Stimulated activated CD8-positive, alpha-beta memory T cell treated with anti-CD3 and anti-CD28 coated beads, Interleukin-4, amount 100 ng/mL, for 1 hour (primary cell): ENCODE measurements at places on chromosomes 4 and X.

GRCh38 chrX:85992811-85993229 is 54.5 kb downstream of the CHM start:
- no peak for DNase-seq

GRCh38 chr4:169208090-169208455 is 62.7 kb downstream of the SH3RF1 start:
- DNase-seq, result no peak

GRCh38 chr4:48033825-48034413 is 17.3 kb downstream of the NIPAL1 start:
- peak; percentile 42 for DNase-seq

DNA sequence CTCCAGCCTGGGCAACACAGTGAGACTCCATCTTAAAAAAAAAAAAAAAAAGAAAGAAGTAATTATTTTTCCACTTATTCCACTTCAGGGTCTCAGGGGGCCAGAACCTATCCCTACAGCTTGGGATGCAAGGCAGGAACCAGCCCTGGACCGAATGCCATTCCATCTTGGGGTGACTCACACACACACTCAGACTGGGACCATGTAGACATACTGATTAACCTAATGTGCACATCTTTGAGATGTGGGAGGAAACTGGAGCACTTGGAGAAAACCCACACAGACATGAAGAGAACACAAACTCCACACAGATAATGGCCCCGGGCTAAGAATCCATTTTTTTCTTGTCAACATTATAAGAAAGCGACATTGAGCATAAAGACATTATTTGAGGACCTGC is 132.5 kb downstream of the PTTG2 start:
- DNase-seq, result no peak

DNA sequence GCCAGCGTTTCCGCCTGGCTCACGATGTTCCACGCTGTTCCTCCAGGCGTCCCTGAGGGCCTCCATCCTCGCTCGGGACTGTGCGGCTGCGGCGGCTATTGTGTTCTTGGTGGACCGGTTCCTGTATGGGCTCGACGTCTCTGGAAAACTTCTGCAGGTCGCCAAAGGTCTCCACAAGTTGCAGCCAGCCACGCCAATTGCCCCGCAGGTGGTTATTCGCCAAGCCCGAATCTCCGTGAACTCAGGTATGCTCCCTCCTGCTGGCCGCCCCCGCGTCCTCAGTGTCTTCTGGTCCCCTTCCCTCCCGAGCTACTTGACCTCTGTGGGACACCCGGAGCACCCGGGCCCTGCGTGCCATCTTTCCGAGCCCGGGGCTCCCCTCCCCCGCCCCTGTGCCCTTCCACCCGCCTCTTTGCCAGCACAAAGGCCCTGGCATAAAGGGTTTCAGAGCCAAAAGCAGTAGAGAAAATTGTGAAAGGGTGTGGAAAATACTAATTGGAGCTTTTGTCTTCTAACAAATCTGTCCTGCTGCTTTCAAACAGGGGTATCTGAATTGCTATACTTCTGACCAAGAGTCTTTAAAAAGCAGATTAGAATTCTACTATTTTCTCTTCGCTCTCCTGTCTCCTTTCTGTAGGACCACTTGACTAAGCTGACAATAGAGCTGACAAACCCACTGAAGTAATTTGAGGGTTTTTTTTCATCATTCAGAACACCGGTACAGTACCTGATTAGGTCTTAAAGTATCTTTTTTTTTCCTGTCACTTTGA is 104.0 kb downstream of the NEUROG2 start:
- no peak for DNase-seq

GRCh38 chr4:156962528-156962974 is 9.0 kb downstream of the PDGFC start:
- no peak for DNase-seq

DNA sequence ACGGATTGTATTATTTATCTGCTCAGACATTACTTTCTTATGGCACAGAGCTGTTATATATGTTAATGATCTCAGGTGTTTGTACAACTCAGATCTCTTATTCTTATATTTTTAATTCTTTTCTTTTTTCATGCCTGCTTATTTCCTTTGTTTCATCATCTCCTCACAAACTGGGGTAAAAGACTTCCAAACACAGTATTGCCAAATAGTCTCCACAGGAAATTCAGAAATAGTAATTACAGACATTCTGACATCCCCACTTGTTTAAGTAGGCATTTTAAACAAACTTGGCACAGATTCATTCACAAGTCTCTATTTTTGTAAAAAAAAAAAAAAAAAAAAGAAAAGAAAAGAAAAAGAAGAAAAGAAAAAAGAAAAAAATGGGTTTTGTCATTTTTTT is 129.7 kb upstream of the USP38 start:
- no peak for DNase-seq

GRCh38 chr4:128596115-128596514 is 213.4 kb upstream of the JADE1 start:
- DNase-seq, result no peak

DNA sequence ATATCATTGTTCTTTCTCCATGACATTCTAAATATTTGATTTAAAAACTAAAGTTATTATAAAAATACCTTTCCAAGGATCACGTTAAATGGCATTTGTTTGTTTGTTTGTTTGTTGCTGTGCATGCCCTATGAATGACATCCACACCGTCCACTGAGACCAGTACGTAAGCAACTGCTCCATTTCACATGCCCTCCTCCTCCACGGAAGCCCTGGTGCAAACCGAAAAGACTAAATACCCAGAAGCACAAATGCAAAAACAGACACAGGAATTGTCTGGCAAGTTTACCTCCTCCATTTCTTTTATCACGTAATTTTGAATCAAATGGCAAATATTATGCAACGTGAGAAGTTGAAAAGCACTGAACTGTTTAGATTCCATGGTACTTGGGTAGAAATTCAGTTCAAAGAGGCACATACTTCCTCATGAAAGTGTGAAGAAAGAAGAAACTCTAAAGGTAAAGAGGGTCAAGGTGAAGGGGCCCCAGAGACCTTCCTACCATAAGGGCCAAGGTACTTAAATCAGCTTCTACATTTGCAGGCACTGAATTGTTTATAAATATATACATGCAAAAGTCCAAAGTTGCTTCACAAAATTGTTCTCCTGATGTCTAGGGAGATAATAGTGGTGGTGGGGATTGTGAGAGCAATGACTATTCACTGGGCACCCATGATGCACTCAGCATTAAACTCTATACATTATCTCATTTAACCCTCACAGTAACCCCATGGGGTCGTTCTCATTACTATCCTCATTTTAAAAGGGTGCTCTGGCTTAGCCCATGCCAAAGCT is 23.4 kb downstream of the IRF2 start:
- no peak for DNase-seq

GRCh38 chr4:89889289-89889688 is 5.4 kb upstream of the MMRN1 start:
- DNase-seq, result no peak
